ENCODE measurements at places on chromosomes 7 and 10.

DNA sequence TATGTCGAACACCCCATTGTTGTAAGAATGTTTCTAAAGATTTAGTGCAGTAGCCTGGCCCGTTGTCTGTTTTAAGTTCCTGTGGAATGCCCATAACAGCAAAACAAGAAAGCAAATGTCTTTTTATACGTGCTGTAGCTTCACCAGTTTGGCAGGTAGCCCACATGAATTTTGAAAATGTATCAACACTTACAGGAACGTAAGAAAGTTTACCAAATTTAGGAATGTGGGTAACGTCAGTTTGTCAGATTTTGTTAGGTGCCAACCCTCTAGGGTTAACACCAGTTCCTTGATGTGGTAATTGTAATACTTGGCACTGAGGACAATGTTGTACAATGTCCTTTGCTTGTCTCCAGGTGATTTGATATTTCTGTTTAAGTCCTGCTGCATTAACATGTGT, 3.2 kb upstream of the GIMAP4 start:
- DNase-seq: no peak

- no peak for DNase-seq
These were observed 70.0 kb upstream of the PRSS58 start for GRCh38 chr7:142327628-142328405.

- no peak for DNase-seq
These were observed 59.1 kb downstream of the ZNF365 start for GRCh38 chr10:62433181-62433692.

GRCh38 chr7:36285276-36285675, 104.4 kb upstream of the ANLN start:
- DNase-seq: no peak

DNA sequence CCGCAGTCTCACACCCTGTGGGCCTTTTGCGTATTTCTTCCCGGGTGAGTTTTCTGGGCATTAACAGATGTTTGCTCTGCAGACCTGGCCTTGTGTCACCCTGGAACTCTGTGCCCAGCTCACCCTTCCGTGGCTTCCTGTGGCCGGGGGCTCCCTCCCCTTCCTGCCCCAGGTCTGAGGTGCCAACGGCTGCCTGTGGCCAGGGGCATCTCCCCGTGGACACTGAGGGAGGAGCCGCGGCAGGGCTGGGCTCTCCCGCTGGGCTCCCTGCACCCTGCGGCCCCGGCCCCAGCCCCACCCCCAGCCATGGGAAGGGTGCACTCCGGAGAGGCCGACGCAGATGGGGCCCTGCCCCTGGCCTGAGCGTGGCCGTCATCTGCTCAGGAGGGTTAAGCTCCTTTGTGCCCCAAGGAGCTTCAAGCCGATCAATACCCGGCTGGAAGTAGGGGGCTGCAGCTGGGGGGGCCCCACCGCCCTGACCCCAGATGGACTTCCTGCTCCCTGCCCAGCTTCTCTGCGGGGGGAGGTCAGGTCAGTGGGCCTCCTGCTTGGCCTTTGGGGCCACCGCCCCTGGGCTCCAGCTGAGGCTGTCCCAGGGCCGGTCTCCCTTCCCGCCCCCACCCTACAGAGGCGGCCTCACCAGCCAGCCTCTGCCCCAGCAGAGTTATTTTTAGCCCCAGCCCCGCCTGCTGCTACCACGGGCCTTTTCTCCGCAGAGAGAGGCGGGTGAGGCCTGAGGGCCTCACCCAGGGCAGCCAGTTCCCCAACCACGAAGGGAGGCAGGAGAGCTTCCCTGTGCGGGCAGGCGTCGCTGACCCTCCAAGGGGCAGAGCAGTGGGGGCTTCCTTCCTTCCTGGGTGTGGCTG, 24.2 kb downstream of the PWWP2B start:
- DNase-seq: no peak

GRCh38 chr10:60235001-60235400, 154.7 kb downstream of the ANK3 start:
- DNase-seq: no peak

- no peak for DNase-seq
These were observed 663 bp downstream of the MACC1 start for GRCh38 chr7:20216406-20217036.

- DNase-seq: no peak
These were observed 59.0 kb upstream of the HABP2 start for GRCh38 chr10:113493882-113494301.

- no peak for DNase-seq
These were observed 302.2 kb upstream of the ZMIZ1 start for GRCh38 chr10:78766603-78767002.

- peak; percentile 35 for DNase-seq
These were observed 16.3 kb downstream of the ANKRD22 start for GRCh38 chr10:88835096-88835909.

- no peak for DNase-seq
These were observed 47.5 kb downstream of the RGS10 start for GRCh38 chr10:119495021-119495505.

DNA sequence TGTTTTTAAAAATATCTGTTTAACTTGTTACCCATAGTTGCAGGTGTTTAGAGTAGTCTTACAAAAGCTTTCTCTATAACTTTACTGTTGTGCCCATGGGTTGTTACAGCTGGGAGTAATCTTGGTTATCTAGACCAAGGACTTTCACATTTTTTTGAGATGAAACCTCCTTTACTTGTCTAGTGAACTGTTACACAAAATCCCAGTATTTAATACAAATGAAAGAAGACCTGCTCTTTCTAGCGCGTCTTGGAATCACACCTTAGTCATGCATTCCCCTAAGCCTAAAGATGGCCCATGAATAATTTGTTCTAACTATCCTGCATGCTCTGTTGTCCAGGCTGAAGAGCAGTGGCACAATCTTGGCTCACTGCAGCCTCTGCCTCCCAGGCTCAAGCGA, 38.0 kb downstream of the CSGALNACT2 start:
- DNase-seq: no peak

DNA sequence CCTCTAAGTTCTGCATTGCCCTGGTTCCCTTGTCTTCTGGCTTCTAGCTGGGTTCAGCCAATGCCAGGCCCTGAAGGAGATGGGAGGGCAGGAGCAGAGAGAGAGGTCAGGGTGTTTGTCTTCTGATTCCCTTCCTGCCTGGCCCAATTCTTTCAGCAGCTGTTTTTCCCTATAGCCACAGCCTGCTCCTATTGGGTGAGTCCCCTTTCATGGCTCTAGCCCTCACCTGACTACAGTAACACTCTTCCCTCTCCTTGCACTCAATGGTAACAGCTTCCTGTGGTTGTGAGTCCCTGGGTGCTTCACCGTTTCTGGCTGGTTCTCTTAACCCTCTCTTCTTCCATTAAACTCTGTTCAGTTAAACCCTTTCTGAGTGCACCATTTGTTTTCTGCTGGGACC, 17.1 kb downstream of the NPFFR1 start:
- no peak for DNase-seq

DNA sequence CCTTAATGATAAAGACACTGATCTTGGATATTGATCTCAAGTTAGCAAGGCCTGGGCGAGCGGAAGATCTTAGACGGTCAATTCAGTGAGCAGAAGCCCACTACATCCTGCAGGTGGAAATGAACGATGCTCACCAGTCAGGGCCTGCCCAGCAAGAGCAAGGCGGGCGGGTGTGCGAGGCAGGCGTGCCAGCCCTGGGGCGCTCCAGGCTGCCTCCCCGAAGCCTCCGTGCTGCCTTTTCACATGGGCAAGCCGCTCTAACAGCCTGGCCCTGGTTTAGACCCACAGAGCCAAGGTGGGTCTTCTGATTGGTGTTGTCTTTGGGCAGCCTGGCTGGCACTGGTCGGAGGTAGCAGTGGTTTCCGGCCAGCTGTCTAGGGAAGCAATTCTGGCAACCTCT, 475.1 kb upstream of the FOXK1 start:
- DNase-seq: no peak

- no peak for DNase-seq
These were observed 32.0 kb downstream of the CFAP46 start for GRCh38 chr10:132910186-132910880.

DNA sequence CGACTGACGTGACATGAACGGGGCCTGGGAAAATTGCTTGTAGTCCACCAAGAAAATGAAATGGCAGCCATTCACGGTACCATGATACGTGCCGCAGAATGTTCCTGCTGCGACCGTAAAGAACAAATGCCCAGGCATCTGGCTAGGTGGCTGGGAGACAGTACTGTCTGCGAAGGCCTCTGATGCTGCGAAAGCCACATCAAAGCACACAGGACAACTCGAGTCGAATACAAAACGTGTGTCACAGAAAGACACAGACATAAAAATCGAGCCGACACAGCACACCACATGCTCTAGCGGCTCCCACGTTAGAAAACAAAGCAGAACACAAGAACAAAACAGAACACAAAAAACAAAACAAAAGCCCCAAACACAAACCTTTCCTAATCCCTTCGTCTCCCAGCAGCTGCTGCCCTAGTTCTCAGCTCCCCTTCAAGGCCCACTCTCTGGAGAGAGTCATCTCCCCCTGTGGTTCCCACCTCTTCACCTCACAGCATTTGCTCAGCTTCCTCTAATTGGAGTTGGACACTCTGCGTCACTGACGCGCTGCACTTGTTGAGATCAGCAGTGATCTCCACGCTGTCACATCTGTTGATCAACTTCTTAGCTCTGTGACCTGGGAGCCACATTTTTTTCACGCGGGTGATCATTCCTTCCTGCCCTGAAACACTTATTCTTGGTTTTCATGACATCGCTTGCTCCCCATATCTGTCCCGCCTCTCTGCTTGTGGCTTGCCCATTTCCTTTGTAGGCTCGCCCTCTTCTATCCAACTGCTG, 112.2 kb downstream of the CLEC2L start:
- DNase-seq: no peak

DNA sequence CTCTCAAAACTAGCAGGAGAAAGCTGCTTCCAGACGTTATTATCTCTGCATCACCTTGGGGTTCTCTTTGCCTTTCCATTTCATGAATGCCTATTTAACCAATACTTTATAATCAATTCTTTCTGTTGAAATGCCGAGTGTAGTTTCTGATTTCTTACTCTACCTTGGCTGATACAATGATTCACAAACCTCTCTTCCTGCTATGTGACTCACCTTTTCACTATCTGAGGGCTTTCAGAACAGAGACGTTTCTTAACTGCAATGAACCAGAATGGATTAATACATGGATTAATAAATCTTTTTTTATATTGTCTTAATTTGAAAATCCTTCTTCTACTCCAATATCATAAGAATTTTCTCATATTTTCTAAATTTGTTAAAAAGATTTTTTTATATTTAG, 46.4 kb upstream of the ZNF746 start:
- DNase-seq: no peak

- DNase-seq: no peak
These were observed 90.5 kb downstream of the INHBA start for GRCh38 chr7:41612386-41612785.

GRCh38 chr7:84822941-84823510, 363.8 kb downstream of the SEMA3D start:
- no peak for DNase-seq

- no peak for DNase-seq
These were observed 204.4 kb downstream of the TPST1 start for GRCh38 chr7:66409493-66409892.

DNA sequence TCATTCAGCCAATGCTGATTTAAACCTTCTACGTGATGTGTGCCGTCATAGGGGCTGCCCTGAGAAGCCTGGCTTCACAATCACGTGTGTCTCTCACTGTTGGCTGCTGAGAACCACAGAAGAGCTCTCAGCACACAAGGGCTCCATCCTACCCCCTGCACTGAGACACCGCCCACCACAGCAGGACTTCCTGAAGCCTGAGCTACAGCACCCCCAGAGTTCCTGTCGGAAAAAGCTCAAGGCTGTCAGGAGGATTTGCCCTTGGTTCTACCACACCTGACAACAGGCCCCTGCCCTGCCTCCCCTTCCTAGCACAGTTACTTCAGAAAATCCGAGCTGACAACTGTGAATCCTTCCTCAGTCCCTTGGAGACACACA, 191.9 kb downstream of the MAD1L1 start:
- no peak for DNase-seq

- no peak for DNase-seq
These were observed 12.9 kb downstream of the AGK start for GRCh38 chr7:141563956-141564623.

- DNase-seq: no peak
These were observed 92.3 kb upstream of the DUSP5 start for GRCh38 chr10:110405380-110405779.

DNA sequence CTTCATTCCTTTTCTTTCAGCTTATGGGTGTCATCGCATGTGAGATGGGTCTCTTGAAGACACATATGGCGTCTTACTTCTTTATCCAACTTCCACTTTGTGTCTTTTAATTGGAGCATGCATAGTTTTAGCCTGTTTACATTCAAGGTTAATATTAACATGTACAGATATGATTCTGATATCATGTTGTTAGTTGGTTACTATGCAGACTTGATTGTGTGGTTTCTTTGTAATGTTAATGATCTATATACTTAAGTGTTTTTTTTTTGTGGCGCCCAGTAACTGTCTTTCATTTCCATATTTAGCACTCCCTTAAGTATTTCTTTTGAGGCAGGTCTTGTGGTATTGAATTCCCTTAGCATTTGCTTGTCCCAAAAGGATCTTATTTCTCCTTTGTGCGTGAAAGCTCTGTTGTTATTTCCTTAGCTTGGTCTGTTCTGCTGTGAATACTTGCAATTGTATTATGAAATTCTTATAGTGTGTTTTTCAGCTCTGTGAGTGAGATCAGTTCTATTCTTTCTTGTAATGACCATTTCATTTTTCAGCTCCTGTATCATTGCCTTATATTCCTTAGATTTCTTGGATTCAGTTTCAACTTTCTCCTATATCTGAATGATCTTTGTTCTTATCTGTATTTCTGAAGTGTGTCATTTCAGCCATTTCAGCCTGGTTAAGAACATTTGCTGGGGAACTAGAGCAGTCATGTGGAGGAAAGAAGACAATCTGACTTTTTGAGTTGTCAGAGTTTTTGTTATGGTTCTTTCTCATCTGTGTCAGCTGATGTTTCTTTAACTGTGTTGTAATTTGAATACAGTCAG, 88.4 kb downstream of the ABCA13 start:
- no peak for DNase-seq

GRCh38 chr7:39644170-39644569, 20.8 kb downstream of the RALA start:
- no peak for DNase-seq

GRCh38 chr7:64775289-64775688, 18.9 kb upstream of the ZNF138 start:
- DNase-seq: no peak

GRCh38 chr7:4068286-4068685, 613.8 kb upstream of the FOXK1 start:
- no peak for DNase-seq
